ENCODE measurements at places on chromosomes 6 and 20.

DNA sequence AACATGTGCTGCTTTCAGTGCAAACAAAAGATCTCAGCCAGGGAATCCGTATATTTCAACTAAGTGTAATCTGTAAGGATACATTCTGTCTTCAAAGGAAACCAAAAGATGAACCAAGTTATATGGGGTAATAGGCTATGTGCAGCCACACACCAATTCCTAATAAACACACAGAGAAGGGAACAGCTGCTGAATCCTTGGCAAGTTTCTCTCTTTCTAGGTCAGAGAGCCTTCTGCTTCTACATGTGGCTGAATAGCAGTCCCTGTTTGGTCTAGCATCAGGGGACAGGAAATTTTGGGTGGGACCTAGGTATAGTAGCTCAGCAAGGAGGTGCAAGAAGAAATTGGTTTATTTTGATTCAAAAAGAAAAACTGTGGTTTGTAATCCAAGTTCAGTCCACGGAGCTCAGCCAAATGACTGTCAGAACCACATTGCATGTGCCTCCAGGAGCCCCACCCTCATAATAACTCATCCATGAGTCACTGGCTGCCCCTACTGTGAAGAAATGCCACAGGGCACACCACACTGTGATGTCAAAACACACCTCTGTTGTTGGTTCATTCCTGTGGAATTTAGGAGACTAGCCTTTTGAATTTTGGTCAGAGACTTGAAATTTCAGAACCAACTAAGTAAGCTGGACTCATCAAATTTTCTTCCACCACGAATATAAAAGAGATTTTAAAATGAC, 21.1 kb downstream of the SPTLC3 start:
- DNase-seq, result peak; percentile 6

DNA sequence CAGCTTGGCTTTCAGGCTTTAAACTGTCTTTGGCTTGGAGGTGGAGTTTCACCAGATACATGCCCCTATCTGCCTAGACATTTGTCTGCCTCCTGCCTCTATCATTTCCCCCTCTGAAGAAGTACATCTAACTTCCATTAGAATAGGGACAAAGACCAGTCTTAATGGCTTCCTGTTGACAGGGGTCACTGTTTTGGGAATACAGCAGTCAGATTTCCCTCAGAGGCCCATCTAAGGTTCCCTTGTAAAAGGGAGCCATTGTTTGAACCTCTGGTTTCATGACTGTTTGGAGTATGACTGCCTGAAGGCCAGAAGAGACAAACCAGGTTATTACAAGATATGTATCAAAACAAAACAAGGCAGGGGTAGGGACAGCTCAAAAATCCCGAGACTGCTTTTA, 665.7 kb upstream of the GJE1 start:
- no peak for DNase-seq

DNA sequence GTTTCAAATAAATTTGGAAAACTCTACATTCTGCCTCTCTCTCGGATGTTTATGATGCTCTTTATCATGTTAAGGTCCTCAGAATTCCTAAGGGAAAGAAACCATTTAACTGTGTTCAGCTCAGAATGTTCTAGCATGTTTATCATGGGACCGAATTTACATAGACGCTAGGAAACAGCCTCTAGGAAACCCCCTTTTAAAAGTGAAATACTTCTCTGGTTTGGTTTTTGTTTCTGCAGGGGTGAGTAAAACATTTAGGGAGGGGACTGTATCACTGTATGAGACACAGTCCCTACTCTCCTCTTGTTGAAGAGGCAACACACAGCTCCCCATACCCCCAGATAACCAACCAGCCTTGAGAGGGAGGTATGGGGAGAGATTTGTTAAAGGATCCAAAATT, 267.6 kb upstream of the SUPT3H start:
- DNase-seq, result no peak

GRCh38 chr6:126716032-126716431, 376.1 kb downstream of the CENPW start:
- DNase-seq, result no peak

DNA sequence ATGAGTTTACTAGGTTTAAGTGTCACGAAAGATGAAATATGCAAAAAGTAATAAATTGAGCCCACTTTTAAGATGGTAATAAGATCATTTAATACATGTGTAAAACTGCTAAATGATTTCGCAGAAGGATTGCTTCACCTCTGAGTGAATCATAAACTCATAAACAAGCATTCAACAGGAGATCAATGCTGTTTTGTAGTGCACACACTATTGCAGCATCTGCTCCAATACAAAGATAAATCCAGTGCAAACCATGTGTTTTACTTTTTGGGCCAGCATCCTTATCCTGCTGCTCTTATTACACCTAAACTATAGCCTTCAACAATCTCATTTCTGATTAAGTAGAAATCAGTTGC, 400.1 kb downstream of the NKAIN2 start:
- no peak for DNase-seq

DNA sequence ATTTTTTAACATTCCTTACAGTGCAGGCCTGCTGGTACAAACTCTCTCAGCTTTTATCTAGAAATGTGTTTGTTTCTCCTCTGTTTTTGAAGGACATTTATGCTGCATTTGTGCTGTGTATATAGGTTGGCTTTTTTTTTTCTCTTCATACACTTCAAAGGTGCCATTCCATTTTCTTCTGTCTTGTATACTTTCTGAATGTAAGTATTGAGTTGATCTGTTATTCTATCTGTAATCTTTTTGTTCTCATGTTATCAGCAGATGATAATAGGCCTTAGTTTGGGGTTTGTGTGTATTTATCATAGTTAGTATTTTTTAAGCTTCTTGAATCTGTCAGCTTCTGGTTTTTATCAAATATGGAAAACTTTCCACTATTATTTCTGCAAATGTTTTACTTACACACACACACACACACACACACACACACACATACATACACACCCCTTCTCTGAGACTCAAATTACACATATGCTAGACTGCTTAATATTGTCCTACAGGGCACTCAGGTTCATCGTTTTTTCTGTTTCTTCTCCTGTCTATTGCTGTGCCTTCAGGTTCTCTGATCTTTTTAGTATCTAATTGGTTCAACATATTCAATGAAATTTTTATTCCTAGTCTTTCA, 74.6 kb downstream of the RPP40 start:
- no peak for DNase-seq

DNA sequence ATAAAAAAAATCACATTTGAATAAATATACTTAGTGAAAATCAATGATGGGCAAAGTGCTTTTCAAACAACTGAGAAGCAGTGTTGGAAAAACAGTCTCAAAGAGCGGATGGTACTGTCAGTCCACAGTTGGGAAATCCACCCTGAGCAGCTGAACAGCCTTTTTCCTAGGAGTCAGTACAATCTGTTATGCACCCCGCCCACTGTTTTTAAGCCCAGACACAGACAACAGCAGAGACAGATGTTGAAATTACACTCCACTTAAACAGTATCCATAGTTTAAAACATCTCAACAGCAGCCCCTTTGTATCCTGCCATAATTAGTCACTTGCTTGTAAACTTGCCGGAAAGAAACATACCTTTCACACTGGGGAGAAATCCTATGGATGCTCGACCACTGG, 372 bp downstream of the KIAA0408 start:
- peak; percentile 38 for DNase-seq

DNA sequence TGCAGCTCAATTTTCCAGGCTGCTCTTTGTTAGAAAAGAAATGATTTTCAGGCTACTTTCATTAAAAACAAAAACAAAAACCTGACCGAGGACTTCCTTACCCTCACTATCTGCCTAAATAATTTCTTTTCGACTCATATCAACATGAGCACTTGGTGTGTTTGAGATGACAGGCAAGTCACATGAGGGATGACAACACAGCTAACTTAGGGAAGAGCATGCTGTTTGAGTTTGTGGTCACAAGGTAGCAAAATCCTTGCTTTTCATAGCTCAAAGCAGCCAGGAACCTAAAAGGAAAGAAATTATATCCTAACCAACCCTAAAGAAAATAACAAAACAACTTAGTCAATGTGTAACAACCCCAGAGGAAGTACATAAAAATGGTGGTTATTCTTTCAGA, 459.5 kb downstream of the KIF16B start:
- peak; percentile 27 for DNase-seq

GRCh38 chr20:8807480-8808201, 261.2 kb upstream of the PLCB4 start:
- DNase-seq, result no peak

DNA sequence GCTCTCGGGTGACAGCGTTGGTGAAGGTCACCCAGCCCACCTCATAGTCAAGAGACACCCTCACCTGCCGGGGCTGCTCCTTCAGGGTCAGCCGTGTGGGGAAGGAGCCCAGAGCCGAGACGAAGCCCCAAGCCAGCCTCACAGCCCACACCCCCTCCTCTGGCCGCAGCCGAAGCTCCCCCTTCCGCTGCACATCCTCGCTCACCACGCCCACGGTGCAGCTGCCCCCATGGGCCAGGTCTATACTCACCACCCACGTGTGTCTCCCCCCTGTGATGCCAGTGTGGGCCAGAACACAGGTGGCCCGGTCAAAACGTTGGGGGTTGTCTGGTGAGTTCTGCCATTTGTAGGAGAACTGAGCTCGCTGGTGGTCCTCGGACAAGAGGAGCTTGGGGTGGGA, 7.0 kb downstream of the TRIM10 start:
- DNase-seq, result no peak

GRCh38 chr20:37542281-37542680, 14.6 kb upstream of the BLCAP start:
- no peak for DNase-seq

- peak; percentile 74 for DNase-seq
These were observed 659 bp downstream of the TMX4 start for GRCh38 chr20:8018958-8019245.

GRCh38 chr6:11384531-11385309, 152.3 kb upstream of the NEDD9 start:
- no peak for DNase-seq

- DNase-seq, result no peak
These were observed 36.5 kb downstream of the DZANK1 start for GRCh38 chr20:18430172-18430826.

DNA sequence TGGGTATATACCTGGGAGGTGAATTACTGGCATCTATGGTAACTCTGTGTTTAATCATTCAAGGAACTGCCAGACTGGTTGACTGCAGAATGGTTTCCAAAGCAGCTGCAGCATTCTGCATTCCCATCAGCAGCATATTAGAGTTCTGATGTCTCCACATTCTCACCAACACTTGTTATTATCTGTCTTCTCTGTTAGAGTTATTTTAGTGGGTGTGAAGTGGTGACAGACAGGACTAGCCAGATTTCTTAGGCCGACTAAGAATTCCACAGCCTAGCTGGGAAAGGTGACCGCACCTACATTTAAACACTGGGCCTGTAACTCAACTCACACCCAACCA, 110.9 kb downstream of the TMEM170B start:
- no peak for DNase-seq

GRCh38 chr20:46317685-46318177, 9.4 kb upstream of the CDH22 start:
- no peak for DNase-seq

GRCh38 chr6:88165844-88166492, at the start of gene CNR1:
Gene CNR1, minus strand, starts transcription at chr6:88166347. Its CDS starts 21,073 bp downstream, at chr6:88145274.
- peak; percentile 25 for DNase-seq

- peak; percentile 34 for DNase-seq
These were observed 87.6 kb downstream of the MYLK4 start for GRCh38 chr6:2663123-2663522.

DNA sequence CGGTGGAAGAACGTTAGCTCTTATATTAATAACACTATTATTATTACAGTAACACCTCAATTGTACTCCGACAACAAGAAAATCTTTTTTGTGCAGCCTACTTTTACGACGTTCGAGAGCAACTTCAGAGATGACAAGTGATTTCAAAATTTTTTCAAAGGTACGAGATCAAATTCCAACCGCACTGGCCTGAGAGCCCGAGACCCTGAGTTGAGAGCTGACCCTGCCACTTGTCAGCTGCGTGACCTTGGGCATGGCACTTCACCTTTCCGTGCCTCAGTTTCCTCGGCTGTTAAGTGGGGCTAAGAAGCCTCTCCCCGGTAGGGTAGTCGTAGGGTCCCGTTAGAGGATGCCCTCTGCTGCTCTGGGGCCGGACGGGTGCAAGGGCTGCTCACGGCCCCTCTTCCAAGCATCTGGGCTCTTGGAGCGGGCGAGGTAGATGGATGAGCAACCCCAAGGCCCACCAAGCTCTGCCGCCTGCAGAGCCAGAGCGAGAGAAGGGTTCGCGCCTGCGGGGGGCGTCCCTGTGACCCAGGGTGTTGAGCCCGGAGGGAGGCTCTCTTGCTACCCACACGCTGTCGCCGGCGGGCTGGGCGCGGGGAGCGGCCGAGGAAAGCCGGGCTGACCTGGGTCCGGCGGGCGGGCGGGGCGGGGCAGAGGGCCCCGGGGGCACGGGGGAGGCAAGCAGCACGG, 510 bp downstream of the NDRG3 start:
- DNase-seq, result peak; percentile 58

- DNase-seq, result no peak
These were observed 278.6 kb upstream of the TCF21 start for GRCh38 chr6:133610227-133610840.

DNA sequence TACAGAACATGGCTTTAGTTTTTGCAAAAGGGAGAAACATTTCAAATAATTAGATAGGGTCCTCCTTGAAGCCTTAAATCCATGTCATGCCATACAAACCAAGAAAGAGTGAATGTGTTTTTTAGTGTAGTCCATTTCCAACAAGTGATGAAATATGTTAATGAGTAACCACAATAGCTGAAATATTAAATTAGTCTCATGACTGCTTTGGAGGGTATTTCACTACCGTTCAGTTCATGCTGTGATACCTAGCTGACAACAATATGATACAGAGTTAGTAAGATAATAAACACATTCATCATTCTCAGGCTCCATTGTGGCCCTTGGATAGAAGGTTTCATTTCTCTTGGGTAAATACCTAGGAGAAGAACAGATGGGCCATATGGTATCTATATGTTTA, 5.8 kb upstream of the ID4 start:
- no peak for DNase-seq

- DNase-seq, result no peak
These were observed 405 bp upstream of the RNF182 start for GRCh38 chr6:13924146-13924948.

DNA sequence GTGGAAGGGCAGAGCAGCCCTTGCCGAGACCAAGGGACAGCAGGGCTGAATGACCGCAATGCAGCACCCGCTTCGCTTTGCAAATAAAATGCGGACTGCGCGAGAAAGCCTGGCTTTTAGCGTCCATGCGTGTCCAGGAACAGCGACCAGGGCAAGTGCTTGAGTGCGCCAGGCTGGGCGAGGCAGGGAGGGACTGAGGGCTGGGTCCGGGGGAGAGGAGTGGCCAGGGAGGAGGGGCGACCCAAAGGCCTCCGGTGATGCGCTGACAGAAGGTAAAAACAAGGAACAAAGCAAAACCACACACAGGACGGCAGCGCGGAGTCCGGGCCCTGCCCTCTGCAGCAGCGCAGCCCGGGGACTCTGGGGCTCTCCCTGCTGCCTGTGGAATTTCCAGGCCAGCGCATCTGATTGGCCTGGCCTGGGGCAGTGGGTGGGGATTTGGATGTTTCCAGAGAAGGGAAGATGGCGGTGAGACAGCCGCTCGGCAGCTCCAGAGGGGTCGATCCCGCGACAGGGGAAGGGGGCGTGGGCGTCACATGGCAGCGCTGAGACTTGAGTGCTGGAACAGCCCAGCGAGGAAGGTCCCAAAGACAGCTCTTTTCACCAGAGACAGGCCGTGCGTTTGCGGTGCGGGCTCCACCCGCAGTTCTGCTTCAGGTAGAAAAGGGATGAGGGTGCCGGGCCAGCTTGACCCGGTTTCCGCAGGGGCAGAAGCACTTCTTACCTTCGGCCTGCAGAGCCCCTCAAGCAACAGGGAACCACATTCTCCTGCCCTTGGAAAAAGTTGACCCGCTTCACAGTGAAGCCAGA, 51.8 kb downstream of the SSR1 start:
- peak; percentile 94 for DNase-seq

- no peak for DNase-seq
These were observed 82.0 kb downstream of the JPH2 start for GRCh38 chr20:44104798-44105517.

All from suppressor macrophage (primary cell).